ENCODE measurements at places on chromosomes 5 and 9.
A peak's percentile ranks its signal among the peaks of the same experiment; 100 is the strongest.

- DNase-seq: no peak
Measured at GRCh38 chr5:5588386-5588785, 165.9 kb downstream of the ICE1 start.

GRCh38 chr9:114910541-114910940, 19.9 kb downstream of the TNFSF8 start:
- DNase-seq: no peak

GRCh38 chr5:123754908-123755307, 242.9 kb downstream of the CSNK1G3 start:
- DNase-seq: no peak

DNA sequence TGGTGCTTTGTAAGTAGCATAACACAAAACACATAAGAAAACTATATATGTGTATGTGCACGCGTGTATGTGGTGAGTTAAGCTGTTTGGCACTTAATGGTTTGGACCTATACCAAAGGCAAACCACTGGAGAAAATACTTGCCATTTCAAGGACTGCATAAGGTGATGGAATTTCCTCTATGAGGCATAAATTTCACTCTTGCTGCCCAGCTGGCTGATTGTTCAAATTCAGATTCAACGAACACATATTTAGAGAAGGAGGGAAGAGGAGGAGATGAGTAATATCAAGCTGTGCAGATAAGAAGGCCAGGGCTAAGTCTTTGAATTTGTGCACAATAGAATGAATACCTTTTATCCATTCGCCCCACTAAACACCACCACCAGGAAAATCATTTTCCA, 470.6 kb upstream of the MPDZ start:
- DNase-seq: no peak

DNA sequence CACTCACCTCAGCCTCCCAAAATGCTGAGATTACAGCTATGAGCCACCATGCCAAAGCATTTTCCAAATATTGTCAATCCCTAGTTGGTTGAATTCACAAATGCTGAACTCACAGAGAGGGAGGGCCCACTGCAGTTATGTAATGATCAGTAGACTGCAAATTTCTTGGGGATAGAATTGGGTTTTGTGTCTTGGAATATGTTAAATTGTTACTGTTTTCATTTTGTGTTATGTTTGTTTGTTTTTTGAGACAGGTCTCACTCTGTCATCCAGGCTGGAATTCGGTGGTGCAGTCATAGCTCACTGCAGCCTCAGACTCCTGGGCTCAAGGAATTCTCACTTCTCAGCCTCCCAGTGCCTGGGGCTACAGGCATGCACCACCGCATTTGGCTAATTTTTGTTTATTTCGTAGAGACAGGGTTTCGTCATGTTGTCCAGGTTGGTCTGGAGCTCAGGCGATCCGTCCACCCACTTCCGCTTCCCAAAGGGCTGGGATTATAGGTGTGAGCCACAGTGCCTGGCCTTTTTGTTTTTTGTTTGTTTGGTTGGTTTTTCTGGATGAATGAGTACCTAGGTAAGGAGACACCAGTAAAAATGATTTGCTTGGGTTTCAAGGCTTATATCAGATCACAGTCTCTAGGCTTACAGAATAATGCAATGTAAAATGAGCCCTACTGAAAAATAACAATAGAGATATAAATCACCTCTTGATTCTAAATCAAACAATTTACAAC, 31.5 kb upstream of the LMNB1 start:
- DNase-seq: no peak

- DNase-seq: no peak
Measured at GRCh38 chr5:149724884-149725283, 5.2 kb upstream of the PPARGC1B start.

- DNase-seq: no peak
Measured at GRCh38 chr5:149645236-149645635, 63.9 kb downstream of the ARHGEF37 start.

DNA sequence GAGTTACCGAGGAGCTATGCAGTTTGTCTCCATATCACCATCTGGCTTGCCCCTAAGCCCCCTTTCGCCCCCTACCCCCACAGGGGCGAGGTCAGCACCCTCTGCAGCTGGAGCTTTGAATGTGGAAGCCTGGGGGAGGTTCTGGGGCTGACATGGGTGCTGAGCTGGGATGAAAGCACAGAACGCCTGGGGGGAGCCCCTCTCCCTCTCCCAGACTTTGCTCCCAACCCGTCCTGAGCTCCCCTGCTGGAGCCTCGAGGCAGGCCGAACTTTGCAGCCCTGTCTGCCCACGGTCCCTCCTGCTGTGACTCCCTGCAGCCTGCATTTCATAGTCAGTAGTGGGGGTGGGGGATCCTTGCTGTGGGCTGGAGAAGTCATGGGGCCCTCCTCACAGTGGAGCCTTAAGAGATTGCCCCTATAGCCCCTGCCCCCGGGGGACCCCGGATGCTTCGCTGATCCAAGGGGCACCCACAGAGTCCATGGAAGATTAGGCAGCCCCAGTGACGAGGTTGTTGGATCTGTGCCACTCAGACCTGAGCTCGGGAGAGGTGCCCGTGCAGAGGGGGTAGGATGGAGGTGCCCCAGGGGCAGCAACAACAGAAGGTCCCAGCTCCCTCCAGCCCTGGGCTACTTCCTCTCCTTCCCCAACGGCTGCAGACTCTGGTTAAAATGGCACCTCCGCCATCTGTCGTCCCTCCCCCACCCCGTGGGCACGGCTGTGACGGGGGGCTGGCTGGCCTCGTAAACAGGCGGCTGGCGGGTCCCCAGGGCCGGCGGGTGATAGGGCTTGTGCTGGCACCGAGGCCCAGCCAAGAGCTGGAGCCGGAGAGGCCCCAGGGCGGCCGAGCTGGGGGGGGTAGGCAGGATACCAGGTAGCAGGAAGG, 162.0 kb downstream of the C9orf50 start:
- no peak for DNase-seq

DNA sequence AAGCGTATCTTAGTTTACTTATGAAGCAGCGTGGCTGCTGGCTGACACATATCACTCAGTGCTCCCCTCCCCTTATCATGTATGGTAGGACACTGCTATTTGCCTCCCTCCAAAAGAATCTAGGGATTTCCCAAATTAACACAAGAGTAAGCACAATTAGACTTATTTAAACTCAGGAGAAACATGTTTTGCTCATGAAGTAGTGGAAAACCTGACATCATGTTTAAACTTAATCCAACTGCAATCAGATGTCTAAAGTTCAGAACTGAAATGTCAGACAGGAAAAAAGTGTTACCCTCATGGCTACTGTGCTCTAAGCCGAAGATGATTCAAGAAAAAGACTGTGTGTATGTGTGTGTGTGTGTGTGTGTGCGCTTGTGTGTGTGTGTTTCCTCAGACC, 324.1 kb upstream of the TNC start:
- DNase-seq: no peak

GRCh38 chr5:140633021-140633471, at the start of gene CD14:
Gene CD14 (minus strand): TSS chr5:140633175. CDS start chr5:140633071, 104 bp downstream.
- DNase-seq: no peak

DNA sequence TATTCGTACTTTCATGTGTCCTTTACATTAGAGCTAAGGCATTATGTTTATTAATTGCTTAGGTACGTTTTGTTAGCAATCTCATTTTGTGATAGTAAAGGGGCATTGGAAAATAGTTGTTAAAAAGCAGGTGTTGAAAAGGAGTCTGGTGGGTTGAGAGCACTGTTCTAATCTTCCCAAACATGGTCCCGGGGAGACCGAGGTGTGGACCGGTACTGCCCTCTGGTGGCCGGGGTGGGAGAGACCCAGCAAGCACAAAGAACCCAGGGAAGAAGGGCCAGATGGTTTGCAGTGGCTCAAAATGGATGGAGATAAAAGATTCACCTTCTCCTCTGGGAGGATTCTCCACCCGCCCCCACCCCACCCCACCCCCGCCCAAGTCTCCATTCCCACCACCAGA, 26.1 kb downstream of the IDNK start:
- peak; percentile 43 for DNase-seq

DNA sequence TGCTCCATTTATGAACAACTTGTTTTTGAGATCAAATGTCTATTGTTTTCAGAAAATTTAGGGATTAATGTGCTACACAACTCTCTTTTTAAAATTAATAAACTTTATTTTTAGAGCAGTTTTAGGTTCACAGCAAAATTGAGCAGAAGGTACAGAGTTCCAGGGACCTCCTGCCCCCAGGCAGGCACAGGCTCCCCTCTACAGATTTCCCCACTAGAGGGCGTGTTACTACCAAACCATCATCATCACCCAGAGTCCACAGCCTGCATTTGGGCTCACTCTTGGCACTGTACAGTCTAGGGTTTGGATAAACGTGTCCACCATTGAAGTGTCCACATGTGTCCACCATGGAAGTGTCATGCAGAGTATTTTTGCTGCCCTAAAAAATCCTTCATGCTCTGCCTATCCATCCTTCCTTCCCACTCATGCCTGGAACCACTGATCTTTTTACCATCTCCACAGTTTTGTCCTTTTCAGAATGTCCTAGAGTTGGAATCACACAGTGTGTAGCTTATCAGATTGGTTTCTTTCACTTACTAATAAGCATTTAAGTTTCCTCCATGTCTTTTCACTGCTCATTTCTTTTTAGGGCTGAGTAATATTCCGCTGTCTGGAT, 61.7 kb downstream of the MRPL36 start:
- DNase-seq: no peak

DNA sequence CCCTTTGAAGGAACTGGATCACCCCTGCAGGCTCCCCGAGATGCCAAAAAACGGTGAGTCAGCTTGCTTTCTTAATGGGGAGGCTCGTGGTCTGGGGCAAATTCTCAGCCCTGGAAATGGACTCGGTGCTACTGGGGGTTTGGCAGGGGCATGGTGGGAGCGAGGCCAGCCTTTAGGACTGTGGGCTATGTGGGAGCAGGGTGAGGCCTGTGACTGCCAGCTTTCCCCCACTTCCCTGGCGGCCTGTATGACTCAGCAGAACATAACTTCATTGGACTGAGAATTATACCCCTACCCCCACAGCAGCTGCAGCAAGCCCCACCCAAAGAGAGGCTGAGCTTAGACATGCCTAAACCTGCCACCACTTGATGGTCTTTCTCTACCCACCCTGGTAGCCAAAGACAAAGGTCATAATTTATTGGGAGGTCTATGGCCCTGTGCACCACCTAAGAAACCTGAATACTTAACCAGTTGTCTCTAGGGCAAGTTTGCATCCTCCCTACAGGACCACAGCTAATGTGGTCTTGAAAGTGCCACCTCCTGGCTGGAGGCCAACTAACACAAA, 325.3 kb downstream of the TLE1 start:
- no peak for DNase-seq

DNA sequence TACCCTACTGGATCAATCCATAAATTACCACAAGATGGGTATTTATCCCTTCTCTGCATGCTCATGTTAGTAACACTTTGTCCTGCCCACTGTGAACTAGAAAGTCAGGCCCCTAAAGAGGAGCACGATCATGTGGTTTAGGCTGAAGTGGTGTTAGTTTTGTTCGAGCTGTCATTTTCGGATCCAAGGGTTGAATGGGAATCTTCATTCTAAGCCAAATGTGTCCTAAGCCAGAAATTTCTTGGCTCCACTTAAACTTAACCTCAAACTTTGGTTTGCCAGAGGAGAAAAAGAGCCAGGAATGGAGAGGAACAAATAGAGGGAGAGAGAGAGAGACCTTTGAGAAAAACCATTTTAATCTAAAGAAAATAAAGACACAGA, 837.7 kb upstream of the ZNF608 start:
- no peak for DNase-seq

GRCh38 chr9:92501671-92502393, 19.5 kb upstream of the ASPN start:
- DNase-seq: no peak

- DNase-seq: no peak
Measured at GRCh38 chr9:112921549-112921948, 30.9 kb upstream of the SLC46A2 start.

DNA sequence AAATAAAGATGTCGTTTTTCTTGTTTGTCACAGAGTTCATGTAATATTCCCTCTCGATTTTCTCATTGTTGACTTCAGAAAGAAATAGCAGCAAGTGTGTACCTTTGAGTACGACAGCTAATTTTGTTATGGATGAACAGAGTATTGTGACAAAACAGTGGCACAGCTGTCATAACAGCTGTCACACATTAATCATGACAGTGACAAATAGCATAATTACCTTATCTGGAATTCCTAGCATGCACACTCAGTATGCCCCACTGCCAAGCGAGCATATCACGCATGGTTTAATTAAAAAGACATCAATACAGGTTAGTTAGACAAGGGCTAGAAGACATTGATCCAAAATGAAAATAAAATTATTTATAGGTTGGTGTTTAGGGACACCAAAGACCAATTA, 375.1 kb downstream of the SPATA31D1 start:
- no peak for DNase-seq

GRCh38 chr9:90925581-90926257, 124.1 kb downstream of the SYK start:
- no peak for DNase-seq

DNA sequence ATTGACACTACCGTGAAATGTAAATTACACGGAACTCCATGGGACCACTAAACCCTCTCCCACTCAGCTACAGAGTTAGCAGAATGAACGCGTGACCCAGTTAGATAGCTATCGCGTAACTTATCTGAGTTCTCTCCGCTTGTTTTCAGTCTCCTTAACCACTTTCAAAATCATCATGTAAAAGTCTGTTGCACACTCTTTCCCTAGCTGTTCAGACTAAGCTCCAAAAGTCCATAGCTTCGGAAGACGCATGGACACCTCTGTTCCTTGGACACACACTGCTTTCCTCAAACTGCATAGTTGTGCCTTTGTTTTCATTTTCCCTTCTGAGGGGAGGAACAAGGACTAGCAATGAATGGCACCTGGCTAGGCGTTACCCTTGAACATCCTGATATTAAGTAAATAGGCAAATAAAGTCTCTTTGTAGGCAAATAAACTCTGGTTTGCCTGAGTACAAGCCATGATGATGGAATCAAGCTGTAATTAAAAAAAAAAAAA, 83.3 kb downstream of the DAPK1 start:
- DNase-seq: no peak

DNA sequence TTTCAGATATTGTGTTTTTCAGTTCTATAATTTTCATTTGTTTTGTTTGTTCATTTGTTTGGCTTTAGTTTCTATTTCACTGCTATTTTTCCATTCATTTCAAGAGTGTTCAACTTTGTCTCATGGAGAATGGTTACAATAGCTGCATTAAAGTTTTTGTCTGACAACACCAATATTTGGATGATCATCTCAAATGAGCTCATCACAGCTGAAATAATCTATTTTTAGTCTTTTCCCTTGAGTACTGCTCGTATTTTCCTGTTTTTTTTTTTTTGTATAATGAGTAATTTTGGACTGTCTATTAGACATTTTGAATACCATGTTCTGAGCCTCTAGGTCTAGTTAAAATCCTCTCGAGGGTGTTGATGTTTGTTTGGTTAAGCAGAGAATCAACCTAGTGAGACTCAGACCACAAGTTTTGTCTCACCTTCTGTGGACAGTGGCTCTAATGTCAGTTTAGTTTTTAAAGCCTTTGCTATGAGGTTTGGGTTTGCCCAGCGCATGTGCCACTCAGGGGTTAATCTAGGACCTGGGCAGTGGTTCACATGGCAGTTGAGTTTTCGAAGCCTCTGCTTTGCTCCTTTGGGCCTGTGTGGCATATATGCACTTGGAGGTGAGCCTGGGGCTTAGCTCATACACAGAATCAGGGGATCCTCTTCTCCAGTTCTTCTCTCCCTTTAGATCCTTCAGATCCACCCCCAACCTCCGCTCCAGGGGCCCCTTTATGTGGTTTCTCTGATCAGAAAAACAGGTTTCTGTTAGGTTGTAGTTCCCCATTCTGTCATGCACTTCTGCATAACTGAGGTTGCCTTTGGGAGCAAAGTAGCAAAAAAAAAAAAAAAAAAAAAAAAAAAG, 79.8 kb downstream of the ARSB start:
- DNase-seq: no peak

- DNase-seq: no peak
Measured at GRCh38 chr9:2601785-2602378, 19.7 kb upstream of the VLDLR start.

GRCh38 chr9:69546265-69546664, 125.9 kb downstream of the APBA1 start:
- no peak for DNase-seq
